ENCODE measurements at places on chromosomes 2 and 18. TPM values are rescaled to one million over a fixed set of nuclear protein-coding genes. Genes with fewer than 3 reads are reported as not detected.
A peak's percentile ranks its signal among the peaks of the same experiment; 100 is the strongest.

- no peak overlapping the region for H3K4me3 ChIP-seq
- H3K27me3 ChIP-seq: no peaks in the 10 kb centered on the region
- no peaks in the 10 kb centered on the region for H3K36me3 ChIP-seq
- H3K4me1 ChIP-seq: peaks cover 9% of the 10 kb centered on the region
- no peak overlapping the region for H3K27ac ChIP-seq
Measured at GRCh38 chr18:49707599-49707998, 105.7 kb downstream of the ACAA2 start.

DNA sequence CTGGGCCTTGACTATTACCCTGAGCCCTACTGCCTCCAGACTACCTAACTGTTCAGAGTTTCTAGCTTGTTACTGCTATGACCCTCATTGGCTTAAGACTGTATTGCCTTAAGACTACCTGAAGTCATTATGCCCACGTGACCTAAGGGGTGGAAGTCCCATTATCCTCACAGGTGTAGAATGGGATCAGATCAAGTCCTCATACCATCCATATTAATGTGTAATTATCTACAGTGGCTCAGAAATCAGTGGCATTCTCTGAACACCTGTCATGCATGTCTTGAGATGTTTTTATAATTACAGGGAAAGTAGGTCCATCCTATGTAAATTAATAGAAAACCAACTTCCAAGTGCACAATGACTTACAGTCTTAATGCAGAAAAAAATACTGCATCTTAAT lies 124.0 kb upstream of the CDC42EP3 start:
- H3K27me3 ChIP-seq: no peaks in the 10 kb centered on the region
- no peak for DNase-seq
- H3K36me3 ChIP-seq: no peaks in the 10 kb centered on the region
- H3K4me3 ChIP-seq: no peak overlapping the region
- H3K27ac ChIP-seq: peak overlapping the region; percentile 65

DNA sequence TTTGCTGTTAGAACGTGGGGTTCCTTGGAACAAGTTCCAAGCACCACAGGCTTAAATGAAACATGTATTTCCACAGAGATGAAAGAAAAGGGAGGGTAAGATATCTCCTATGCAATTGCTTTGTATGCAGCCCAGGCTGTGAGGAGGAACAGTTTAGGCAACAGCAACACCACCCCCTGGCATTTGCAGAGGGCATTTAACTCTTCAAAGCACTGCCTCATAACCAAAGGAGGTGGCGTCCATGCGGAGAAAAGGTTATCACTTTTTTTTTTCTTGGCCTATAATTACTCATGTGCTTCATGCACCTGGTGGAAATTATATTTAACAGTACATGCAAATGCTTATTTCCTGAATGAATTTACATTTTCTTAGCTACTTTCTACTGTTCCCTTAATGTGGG lies 286.0 kb downstream of the LPIN1 start:
- H3K36me3 ChIP-seq: no peaks in the 10 kb centered on the region
- H3K27ac ChIP-seq: no peak overlapping the region
- H3K4me3 ChIP-seq: no peak overlapping the region
- no peak for DNase-seq

DNA sequence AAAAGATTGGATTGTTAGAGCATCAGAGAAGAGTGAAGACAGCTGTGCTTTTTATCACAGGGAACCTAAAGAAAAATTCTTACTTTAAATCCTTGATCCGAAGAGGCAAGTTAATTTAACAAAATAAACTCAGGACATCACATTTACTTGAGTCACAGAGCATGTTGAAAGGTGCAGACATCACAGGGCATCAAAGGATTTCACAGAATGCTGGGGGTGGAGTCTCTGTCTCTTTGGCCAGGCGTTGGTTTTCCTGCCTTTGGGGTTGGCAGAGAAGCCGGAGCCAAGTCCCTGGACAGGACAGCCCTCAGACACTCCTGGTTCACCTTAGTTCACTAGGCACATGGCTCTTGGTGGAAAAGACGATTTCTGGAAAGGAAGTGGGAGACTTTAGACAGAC lies 56.3 kb downstream of the SH3RF3 start:
- no peaks in the 10 kb centered on the region for H3K4me1 ChIP-seq
- no peaks in the 10 kb centered on the region for H3K27me3 ChIP-seq
- peak; percentile 74 for DNase-seq

DNA sequence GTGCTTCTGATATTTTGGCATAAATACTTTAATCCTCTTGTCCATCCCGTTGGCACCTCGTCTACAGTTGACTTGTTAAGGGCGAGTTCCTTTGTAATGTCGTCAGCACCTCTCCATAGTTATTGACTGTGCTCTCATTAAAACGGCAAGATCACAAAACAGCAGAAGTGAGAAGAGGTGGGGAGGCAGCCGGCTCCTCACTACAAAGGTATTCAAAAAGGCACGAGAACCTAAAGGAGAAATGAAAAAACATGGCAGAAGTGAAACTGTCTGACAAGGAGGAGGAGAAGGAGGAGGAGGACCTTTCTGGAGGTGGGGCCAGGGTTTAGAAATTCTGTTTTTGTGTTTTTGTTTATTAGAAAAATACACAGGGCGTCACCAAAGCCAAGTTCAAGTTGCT lies 235.6 kb downstream of the BCL11A start:
- no peaks in the 10 kb centered on the region for H3K27me3 ChIP-seq
- peaks cover 4% of the 10 kb centered on the region for H3K4me1 ChIP-seq
- no peak overlapping the region for H3K27ac ChIP-seq
- no peaks in the 10 kb centered on the region for H3K36me3 ChIP-seq
- DNase-seq: no peak
- H3K4me3 ChIP-seq: peak overlapping the region; percentile 14

The IWS1 gene
- total RNA-seq: 45.8 TPM

DNA sequence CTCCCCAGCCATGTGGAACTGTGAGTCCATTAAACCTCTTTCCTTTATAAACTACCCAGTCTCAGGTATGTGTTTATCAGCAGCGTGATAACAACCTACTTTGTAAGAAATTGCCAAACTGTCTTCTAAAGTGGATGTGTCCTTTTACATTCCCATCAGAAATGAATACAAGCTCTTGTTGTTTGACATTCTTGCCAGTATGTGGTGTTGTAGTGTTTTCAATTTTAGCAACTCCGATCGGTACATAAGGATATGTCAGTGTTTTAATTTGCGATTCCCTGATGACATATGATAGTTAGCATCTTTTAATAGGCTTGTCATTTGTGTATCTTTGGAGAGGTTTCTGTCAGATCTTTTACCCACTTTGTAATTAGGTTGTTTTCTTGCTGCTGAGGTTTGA lies 1156.3 kb upstream of the CRIM1 start:
- no peak for DNase-seq
- no peak overlapping the region for H3K27ac ChIP-seq

GRCh38 chr2:165743442-165743841 lies 50.6 kb downstream of the GALNT3 start:
- no peak overlapping the region for H3K4me3 ChIP-seq
- DNase-seq: no peak
- no peaks in the 10 kb centered on the region for H3K36me3 ChIP-seq
- H3K4me1 ChIP-seq: no peaks in the 10 kb centered on the region

The GREB1 gene
- total RNA-seq: 11.5 TPM

GRCh38 chr2:24937236-24937635 lies 17.2 kb upstream of the ADCY3 start:
- DNase-seq: no peak
- no peaks in the 10 kb centered on the region for H3K36me3 ChIP-seq
- H3K27me3 ChIP-seq: no peaks in the 10 kb centered on the region
- no peak overlapping the region for H3K27ac ChIP-seq

GRCh38 chr2:46058140-46058539 lies 239.1 kb upstream of the EPAS1 start:
- H3K4me3 ChIP-seq: no peak overlapping the region
- peak; percentile 74 for DNase-seq
- H3K36me3 ChIP-seq: no peaks in the 10 kb centered on the region

The FTCDNL1 gene
- 3.1 TPM for total RNA-seq

- no peaks in the 10 kb centered on the region for H3K4me1 ChIP-seq
- H3K4me3 ChIP-seq: no peak overlapping the region
- no peaks in the 10 kb centered on the region for H3K27me3 ChIP-seq
- DNase-seq: no peak
- H3K36me3 ChIP-seq: no peaks in the 10 kb centered on the region
- H3K27ac ChIP-seq: no peak overlapping the region
Measured at GRCh38 chr2:165425556-165425955, 43.9 kb upstream of the CSRNP3 start.

DNA sequence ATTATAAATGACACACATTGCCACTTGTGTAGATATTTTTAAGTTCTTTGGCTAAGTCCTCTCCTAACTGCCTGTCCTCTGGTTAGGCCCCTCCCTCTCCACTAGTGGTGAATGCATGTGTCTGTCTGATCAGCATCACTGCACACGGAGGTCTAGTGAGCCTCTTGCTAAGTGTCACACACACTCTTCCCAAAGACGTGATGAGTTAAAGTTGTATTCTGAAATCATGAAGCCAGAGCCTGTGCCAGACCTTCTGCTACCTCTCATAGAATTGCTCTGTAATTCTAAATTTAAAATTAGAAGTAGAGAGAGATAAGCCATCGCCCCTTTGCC lies 41.3 kb downstream of the RALB start:
- peaks cover 77% of the 10 kb centered on the region for H3K36me3 ChIP-seq
- no peak overlapping the region for H3K4me3 ChIP-seq
- peaks cover 31% of the 10 kb centered on the region for H3K4me1 ChIP-seq
- peak overlapping the region; percentile 32 for H3K27ac ChIP-seq

DNA sequence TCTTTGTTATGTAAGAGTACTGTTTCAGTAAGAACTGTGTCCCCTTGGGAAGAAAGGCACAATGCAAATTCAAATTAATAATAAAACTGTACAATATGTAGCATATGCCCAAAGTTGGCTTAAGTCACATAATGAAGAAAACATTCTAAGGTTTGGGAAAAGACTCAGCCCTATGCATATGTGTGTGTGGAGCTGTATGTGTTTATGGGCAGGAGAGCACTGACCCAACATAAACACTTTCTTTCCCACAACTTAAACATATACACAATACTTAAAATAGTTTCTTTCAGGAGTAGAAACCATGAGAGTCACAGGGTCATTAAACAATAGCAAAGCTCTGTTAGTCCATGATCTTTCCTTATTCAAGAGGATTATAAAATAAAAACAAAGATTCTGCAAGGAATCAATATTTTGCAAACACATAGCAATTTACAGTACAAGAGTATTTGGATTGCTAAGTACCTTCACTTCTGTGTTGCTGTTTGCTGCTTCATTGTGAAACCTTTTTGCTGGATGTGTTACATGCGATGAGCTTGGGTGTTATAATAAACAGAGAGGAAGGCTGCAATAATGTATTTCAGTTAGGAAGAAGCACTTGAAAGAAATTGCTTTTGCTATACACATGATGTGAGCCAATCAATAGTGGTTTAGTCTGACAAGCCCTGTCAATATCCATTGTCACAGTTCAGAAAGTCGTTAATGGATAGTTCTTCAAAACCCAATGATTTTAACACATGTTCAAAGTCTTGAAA lies 347.3 kb downstream of the ARHGAP15 start:
- no peak for DNase-seq
- H3K4me1 ChIP-seq: no peaks in the 10 kb centered on the region
- H3K27me3 ChIP-seq: no peaks in the 10 kb centered on the region
- no peak overlapping the region for H3K27ac ChIP-seq

- H3K27ac ChIP-seq: no peak overlapping the region
- no peaks in the 10 kb centered on the region for H3K36me3 ChIP-seq
- no peak overlapping the region for H3K4me3 ChIP-seq
- no peaks in the 10 kb centered on the region for H3K4me1 ChIP-seq
Measured at GRCh38 chr2:10297959-10298531, 4.7 kb upstream of the HPCAL1 start.

The NT5C1B gene
- not detected for total RNA-seq

- no peak overlapping the region for H3K27ac ChIP-seq
- H3K36me3 ChIP-seq: no peaks in the 10 kb centered on the region
- H3K4me3 ChIP-seq: no peak overlapping the region
- H3K4me1 ChIP-seq: no peaks in the 10 kb centered on the region
Measured at GRCh38 chr2:192675681-192676080, 480.9 kb upstream of the TMEFF2 start.

The HDAC4 gene
- total RNA-seq: 16.7 TPM

GRCh38 chr2:161625314-161625919 lies 1.2 kb downstream of the SLC4A10 start:
- no peak overlapping the region for H3K4me3 ChIP-seq
- no peaks in the 10 kb centered on the region for H3K4me1 ChIP-seq
- H3K36me3 ChIP-seq: no peaks in the 10 kb centered on the region
- DNase-seq: no peak
- H3K27me3 ChIP-seq: no peaks in the 10 kb centered on the region
- H3K27ac ChIP-seq: no peak overlapping the region

- H3K27ac ChIP-seq: no peak overlapping the region
- no peak overlapping the region for H3K4me3 ChIP-seq
- no peaks in the 10 kb centered on the region for H3K27me3 ChIP-seq
- H3K36me3 ChIP-seq: no peaks in the 10 kb centered on the region
- DNase-seq: no peak
Measured at GRCh38 chr2:138689705-138690104, 90.5 kb downstream of the NXPH2 start.

The ZNF396 gene
- total RNA-seq: 0.38 TPM

GRCh38 chr2:239694487-239694886 lies 293.7 kb upstream of the HDAC4 start:
- no peaks in the 10 kb centered on the region for H3K4me1 ChIP-seq
- H3K4me3 ChIP-seq: no peak overlapping the region
- DNase-seq: no peak

GRCh38 chr2:166768393-166769123 lies 119.7 kb upstream of the XIRP2 start:
- H3K4me1 ChIP-seq: no peaks in the 10 kb centered on the region
- H3K27ac ChIP-seq: no peak overlapping the region
- H3K36me3 ChIP-seq: no peaks in the 10 kb centered on the region
- H3K27me3 ChIP-seq: no peaks in the 10 kb centered on the region

The CXCR4 gene
- total RNA-seq: 7.3 TPM

The DNAH6 gene
- 0.10 TPM for total RNA-seq

DNA sequence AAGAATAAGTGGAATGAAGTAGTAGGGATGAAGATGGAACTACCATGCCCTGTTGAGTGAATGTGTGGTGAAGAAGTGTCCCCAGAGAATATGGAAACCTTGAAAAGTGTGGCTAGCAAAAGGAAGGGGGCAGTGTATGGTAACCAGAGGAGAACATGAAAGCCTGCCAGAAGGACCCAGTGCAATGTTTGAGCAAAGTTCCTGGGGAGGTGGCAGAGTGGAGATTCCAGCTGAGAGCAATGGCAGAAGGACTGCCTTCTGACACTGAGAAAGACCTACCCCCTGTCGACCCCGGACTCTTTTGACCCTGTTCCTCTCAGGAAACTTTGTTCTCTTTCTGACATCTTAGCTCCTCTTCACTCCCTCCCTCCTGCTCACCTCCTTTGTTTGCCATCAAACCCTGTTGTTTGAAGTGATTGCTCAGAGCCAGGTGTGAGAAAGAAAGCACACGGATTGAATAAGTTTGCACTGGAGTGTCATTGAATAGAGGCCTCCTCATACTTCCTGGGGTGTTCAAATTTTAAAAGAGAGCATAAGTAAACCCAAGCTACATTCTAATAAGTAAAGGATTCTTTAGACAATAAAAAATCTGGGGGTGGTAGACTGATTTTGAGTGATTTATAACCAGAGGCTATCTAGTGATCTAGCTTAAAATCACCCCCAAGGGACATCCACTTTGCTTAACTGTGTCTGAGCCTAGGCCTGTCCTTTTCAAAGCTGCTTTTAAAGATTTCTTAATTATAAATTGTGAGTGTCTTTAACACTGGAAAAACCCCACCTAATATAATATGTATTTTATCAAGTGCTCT lies 57.1 kb downstream of the TRIB2 start:
- H3K4me3 ChIP-seq: no peak overlapping the region
- no peaks in the 10 kb centered on the region for H3K36me3 ChIP-seq
- no peak for DNase-seq
- no peaks in the 10 kb centered on the region for H3K27me3 ChIP-seq
